ENCODE measurements at places on chromosomes 13 and 19.

- DNase-seq = no peak
Measured at GRCh38 chr13:102769679-102770078, 3.9 kb downstream of the TEX30 start.

GRCh38 chr13:33583398-33583797 is 234.6 kb upstream of the RFC3 start:
- DNase-seq = no peak

GRCh38 chr19:18713550-18714117 is 30.2 kb downstream of the CRTC1 start:
- DNase-seq = no peak

GRCh38 chr13:110012102-110012739 is 225.8 kb upstream of the IRS2 start:
- DNase-seq = no peak

DNA sequence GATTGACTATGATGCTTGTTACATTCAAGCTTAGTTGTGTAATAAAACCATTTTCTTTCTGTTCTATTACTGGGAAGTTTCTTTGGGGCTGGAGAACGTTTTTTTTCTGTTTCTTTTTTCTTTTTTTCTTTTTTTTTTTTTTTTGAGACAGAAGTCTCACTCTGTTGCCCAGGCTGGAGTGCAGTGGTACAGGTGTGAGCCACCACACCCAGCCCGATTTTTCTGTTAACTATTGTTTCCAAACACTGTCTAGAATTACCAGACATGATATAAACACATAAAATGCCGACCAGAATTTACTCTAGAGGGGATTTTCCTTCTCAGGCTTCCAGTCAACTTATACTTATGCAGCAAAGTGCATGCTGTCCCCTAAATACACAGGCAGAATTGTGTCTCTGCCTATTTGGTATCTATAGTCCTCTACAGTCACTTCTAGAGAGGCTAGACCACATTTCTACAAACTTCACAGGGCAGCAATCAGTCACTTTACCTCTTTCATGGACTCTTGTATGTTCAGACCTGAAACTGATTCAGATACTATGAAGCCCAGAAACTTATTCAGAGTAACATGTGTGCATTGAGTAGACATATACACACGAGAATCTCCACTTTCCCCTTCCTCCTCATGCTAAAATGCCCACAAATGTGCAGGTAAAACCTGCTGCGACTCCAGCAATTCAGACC is 121.2 kb downstream of the ZNF737 start:
- no peak for DNase-seq

DNA sequence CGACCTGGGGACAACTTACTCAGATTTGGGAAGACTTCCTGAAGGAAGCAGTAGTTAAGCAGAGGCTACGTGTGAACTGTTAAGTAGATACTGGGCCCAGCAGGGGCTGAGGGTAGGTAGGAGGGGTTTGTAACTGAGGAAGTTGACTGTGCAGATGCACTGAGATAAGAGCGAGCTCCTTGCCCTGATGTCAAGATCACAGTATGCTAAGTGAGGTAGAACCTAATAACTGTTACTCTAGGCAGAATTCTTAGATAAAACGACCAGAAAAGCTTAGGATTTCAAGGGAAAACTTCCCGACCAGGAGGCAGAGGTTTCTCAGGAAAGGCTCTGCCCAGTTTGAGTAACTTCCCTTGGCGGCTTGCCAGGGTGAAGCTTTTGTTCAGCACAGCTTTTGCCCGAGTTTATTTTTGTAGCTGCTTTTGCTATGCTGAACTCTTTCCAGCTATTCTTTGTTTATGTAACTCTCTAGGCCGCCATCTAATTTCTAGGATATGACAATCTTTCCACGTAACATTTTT is 632.1 kb downstream of the DIAPH3 start:
- DNase-seq = peak; percentile 5

- no peak for DNase-seq
Measured at GRCh38 chr13:94658926-94659597, 53.3 kb downstream of the SOX21 start.

DNA sequence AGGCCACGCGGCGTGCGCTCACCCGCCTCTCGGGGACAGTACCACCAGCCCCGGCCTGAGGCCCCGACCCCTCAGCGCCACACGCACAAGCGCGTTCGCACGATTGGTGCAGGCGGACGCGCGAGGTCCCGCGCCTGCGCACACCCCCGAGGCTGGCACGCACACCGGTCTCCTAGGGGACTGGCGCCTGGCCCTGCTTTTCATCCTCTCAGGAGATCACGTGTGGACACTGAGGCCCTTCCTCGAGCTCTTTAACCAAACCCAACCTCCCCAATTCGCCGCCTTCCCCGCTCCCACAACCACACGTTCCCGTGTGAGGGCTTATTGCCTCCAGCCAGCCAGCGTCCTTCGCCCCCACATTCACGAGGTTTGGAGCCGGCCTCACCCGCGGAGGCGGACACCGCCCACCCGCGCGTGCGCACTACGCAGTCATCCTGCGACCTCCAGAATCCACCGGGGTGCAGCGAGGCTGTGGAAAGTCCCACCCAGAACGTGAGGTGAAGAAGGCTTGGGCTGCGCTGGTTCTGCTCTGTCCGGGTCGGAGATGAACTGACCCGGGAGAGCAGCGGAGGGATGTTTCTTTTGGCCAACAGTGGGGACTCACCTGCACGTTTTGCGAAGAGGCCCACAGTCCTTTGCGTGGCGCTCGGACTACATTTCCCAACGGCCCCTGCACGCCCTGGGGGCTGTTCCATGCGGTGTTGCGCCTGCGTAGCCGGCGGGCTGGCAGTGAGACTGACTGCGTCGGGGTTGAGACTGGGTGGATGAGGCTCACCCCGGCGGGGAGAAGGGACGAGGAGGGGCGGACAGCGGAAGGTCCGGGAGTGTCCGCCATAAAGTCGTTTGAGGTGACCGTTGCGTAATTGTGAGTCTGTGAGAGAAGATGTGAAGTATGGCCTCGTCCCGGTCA is 539 bp upstream of the ZNF667 start:
- DNase-seq = peak; percentile 73

GRCh38 chr19:34468409-34468808 is 13.1 kb upstream of the WTIP start:
- DNase-seq = no peak

- DNase-seq = no peak
Measured at GRCh38 chr13:59368693-59369092, 795.0 kb downstream of the DIAPH3 start.

GRCh38 chr19:40280608-40281221 is 4.4 kb downstream of the AKT2 start:
- no peak for DNase-seq

- DNase-seq = no peak
Measured at GRCh38 chr13:110361365-110361911, 54.4 kb downstream of the COL4A2 start.

- DNase-seq = peak; percentile 15
Measured at GRCh38 chr13:112616586-112617362, 28.8 kb upstream of the TUBGCP3 start.

DNA sequence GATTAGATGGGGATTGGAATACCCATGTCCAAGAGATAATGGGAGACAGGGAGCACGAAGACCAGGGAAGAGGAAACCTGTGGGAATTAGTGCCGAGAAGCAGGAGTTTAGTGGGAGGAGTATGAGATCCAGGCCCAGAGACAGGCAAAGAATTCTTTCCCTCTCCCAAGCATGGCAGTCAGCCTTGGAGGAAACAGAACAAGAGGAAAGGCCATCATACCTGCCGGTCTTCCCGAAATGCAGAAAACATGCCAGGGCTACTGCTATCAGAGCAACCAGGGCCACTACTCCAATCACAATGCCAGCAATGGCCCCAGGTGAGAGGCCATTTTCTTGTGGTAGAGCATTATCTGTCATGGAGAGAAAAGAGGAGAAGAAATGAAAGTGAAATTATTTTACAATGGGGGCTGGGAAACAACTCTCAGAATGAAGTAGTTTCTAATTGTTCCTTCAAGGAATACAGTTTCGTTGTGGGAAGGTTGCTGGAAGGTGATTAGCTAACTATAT is 16.1 kb downstream of the CEACAM1 start:
- no peak for DNase-seq

DNA sequence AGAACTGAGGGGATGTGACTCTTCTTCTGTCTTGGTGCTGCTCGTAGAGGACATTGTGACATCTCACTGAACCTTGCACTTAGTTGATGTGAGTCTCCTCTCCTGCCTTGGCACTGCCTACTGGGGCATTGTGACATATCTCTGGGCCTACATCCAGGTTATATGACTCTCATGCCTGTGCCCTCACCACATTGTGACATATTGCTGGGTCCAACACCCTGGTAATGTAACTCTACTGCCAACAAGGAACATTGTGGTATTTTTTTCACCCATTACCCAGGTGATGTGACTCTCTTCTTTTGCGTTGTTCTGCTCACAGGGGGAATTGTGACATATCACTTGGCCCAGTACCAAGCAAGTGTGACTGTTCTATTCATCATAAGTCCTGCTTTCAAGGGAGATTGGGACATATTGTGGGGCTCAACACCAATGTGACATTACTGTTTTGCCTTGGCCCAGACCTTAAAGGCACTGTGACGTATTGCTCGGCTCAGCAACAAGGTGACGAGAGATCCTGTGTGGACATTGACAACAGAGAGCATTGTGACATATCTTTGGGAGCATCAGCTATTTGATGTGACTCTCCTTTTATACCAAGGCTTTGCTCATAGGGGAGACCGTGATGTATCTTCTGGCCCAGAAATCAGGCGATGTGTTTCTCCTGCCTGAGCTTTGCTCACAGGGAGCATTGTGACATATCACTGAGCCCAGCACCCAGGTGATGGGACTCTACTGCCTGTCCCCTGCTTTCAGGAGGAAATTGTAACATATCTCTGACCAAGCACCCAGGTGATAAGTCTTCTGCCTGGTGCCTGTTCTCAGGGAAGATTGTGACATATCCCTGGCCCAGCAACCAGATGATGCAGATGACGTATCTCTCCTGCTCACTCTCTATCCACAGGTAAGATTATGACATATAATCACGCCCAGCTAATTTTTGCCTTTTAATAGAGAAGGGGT is 12.2 kb upstream of the ZNF429 start:
- no peak for DNase-seq

DNA sequence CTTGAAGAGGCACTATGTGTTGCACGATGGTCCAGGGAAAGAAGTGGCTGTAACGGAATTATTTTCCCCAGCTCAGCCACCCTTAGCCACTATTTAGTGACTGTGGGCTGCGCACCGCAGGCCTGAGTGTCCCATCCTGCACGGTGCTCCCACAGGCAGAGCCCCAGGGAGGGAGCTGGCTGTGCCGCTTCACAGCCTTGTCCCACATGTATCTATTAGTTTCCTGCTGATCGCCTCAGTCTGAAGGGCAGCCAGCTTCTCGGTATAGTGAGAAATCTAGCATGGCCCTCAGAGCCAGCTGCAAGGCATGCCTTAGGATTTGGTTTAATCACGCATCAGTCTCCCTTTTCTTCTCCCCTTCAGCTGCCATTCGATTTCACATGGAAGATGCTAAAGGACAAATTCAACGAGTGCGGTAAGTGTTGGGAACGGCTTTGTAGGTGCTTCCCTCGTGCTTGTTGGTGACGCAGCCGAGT is 15.7 kb downstream of the PRAM1 start:
- no peak for DNase-seq

DNA sequence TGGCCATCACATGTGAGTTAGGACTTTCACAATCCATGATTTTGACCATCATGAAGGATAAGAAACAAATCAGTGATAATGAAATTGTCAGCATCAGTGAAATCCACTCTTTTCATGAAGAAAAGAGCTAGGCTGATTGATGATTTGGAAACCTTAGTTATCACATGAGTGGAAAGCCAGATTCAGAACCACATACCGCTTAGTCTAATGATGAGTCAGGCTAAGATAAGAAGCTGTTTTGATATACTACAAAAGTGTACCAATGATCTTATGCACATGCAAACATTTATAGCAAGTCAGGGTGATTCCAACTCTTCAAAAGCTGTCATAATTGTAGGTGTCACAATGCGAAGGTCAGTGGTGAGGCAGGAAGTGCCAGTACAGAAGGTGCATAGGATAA is 519.3 kb downstream of the GPC6 start:
- no peak for DNase-seq

- no peak for DNase-seq
Measured at GRCh38 chr19:52214241-52214640, 24.4 kb downstream of the PPP2R1A start.

DNA sequence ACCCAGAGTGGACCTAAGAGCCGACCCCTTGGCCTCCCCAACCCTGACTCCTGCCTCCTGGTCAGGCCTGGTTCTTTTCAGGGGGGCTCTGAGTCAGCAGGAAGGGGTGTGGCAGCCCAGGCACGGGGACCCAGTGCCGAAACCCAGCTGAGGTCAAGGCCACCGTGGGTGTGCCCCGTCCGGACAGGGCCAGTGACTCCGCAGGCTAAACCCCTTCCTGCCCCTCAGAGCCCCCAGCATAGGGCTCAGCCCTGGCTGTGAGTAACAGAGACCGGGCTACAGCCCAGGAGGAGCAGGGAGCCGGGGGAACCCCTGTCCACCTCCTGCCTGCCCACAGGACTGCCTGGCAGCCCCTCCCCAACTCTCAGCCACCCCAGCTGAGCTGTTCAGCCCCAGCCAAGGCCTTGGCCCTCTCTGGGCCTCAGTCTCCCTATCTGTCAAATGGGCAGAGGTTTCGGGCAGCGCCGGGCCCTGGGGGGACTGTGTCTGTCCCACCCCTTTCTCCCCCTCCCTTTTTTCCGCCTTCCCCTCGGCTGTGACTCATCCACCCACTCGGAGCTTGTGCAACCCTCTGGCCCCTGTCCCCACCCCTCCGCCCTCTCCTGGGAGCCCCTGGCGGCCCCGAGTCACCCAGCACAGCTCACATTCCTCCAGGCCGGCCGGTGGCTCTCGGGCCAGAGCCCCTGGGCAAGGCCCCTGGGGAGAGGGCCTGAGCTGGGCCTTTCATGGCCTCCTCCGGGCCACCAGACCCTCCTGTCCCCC is 8.6 kb downstream of the ZBTB7A start:
- peak; percentile 84 for DNase-seq

- no peak for DNase-seq
Measured at GRCh38 chr13:104785952-104786351, 1719.7 kb upstream of the SLC10A2 start.

DNA sequence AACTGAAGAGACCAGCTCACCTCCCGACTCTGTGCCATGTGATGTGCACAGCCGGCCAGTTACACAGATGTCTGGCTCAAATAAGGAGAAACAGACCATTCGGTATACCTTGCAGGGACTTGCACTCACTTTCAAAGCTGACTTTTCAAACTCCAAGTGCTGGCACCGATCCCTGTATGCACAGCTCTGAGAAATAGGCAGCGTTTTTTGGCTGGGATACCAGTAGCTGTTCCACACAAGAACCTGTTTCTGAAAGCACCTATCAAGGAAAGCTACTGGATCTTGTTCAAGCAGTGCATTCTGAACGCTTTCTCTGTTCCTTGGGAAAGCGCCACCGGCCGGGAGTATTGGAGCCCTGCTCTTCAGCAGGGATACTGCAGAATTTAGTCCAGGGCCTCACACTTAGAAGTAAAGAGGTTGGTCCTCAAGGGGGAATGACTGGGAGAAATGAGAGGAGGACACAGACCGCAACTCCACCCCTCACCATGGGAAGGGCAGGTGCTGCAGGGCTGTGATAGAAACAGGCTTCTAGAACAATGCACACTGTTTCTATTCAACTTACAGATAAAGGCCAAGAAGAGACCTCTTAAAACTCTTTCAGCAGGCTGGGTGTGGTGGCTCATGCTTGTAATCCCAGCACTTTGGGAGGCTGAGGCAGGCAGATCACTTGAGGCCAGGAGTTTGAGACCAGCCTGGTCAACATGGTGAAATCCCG is 53.6 kb upstream of the PABPC3 start:
- DNase-seq = no peak

GRCh38 chr19:32303193-32303592 is 42.2 kb upstream of the ZNF507 start:
- no peak for DNase-seq

Data from stimulated activated naive CD8-positive, alpha-beta T cell treated with anti-CD3 and anti-CD28 coated beads, Interleukin-15, Interleukin-2, amounts not matched to agents 100 U/mL and 50 U/mL, for 24 hours (primary cell).